Muscle of leg (tissue), 16 donors: ENCODE measurements at places on chromosomes 16 and 17.

DNA sequence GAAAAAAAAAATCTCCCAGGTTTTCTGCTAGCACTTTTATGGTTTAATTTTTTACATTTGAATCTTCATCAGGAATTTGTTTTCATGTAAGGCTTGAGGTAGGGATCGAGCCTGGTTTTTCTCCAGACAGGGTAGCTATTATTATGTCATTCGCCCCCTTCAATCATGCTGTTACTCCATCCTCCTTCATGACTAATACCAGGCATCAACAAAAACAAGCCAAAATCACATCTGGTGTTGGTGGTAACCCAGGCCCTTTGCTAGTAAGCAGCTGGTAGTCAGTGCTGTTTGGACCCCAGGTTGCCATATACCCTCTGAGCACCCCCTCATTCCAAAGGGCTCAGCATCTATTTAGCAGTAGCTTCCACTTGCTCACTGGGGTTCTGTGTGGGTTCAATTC is 29.5 kb downstream of the DRC3 start:
- no peak for DNase-seq

DNA sequence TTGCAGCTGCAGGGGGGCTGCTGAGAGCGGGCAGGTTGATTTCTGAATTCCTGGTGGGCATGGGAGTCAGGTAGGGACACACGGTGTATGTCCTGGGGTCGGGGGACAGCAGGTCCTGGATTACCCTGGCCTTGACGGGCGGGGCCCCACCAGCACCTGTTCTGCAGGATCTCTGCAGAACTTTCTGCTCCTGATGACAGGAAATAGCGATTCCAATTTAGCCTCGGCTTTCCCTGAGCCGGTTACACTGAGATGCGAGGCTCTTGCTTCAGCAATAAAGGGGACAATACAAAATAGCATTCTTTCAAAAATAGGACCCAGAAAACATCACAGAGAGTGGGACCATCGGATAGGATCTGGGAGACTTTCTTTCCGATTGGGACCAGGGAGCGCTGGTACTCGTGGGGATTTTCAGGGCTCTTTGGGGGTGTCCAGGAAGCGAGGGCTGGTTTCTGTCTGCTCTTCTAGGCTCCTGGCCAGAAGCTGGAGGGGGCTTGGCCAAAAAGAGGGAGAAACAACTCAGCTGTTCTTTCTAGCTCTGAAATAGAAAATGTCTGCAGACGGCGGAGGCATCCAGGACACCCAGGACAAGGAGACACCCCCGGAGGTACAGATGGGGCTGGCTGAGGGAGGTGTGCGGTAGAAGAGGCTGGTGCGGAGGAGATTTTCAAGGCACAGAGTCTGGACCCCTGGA is 642 bp downstream of the ZNF205 start:
- peak; percentile 81 for DNase-seq

GRCh38 chr16:69315486-69316311 is 4.5 kb downstream of the VPS4A start:
- no peak for DNase-seq

DNA sequence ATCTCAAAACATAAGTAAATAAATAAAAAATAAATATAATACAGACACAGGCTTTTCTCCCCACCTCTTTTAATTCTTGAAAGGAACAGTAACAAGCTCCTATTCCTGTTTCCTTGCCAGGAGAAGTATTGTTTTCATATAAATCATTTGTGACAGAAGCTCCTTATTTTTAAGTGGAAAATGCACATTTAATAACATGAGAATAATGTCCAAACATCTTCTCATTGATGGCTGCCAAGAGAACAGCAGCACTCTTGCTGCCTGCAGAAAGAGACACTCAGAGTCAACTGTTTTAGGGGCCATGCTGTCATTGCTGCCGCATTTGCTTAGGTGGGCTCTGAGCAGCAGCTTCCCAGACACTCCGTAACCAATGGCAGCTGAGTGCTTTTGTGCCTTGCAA is 580.1 kb downstream of the WWOX start:
- peak; percentile 70 for DNase-seq

- peak; percentile 87 for DNase-seq
Observed at GRCh38 chr17:49031965-49032928, 35.1 kb downstream of the IGF2BP1 start.

GRCh38 chr16:35144212-35144932 is 1685.0 kb downstream of the TP53TG3F start:
- DNase-seq, result no peak

DNA sequence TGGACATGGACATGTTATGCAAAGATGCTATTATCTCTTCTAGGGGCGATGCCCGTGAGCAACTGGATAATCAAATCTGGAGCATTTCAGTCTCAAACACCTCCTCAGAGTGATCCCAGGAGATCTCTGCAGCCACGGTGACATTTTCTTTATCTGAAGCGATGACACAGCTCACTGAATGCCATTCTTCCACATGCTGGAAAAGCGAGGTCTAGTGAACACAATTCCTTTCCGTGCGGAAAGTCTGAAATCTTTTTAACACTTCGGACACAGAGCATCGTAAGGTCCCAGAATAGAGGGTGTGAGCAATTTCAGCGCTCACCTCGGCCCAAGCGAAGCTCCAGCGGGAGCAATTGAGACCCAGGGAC is 531 bp upstream of the HASPIN start:
- DNase-seq, result no peak

DNA sequence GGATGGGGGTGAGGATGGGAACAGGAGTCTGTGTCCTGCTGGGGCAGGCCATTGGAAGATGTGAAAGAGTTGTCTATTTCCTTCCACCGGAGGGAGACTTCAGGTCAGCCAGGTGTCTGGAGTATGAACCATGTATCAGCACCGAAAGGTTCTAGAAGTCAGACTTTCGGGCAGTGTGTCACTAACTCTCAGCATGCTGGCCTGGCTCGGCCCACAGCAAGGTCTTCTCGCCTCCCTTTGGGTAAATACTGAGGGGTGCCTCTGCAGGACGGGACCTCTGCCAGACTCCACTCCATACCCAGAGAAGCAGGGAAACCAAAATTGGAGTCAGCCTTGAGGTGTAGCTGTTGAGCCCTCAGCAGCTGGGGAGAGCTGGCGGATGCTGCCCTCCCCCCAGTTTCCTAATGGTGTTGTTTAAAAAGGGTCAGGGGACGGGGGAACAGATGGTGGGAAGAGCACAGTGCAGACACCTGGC is 507 bp downstream of the CIITA start:
- DNase-seq, result no peak

GRCh38 chr16:8565498-8565897 is 24.8 kb downstream of the TMEM114 start:
- DNase-seq, result no peak

GRCh38 chr17:48139944-48140343 is 32.4 kb downstream of the SNX11 start:
- peak; percentile 61 for DNase-seq

GRCh38 chr17:79778504-79779083 is 646 bp downstream of the CBX2 start:
- DNase-seq, result peak; percentile 61

DNA sequence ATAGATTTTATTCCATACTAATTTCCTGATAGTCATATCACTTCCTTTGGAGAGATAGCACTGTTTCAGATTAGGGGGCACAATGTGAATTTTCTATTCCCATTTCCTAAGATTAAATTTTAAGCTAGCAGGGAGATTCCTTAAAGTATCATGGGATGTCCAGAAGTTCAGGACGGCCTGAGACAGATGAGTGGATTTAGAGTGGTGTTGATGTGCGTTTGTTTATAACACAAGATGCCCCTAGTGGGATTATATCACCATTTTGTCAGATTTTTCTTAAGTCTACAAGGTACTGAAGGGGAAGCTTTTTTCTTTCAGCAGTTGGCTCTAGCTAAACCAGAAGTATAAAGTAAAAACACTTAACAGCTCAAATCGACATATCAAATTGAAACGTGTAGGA is 183.6 kb upstream of the TBX2 start:
- DNase-seq, result no peak

- DNase-seq, result no peak
Observed at GRCh38 chr17:57372156-57372555, 115.8 kb downstream of the MSI2 start.

- DNase-seq, result no peak
Observed at GRCh38 chr17:2814481-2815341, 18.5 kb downstream of the RAP1GAP2 start.

GRCh38 chr16:53156516-53156915 is 101.7 kb downstream of the CHD9 start:
- no peak for DNase-seq

GRCh38 chr17:7559320-7560171 is 996 bp downstream of the TNFSF13 start:
- no peak for DNase-seq

- peak; percentile 97 for DNase-seq
Observed at GRCh38 chr17:68851890-68852289, 103.3 kb downstream of the ABCA8 start.

DNA sequence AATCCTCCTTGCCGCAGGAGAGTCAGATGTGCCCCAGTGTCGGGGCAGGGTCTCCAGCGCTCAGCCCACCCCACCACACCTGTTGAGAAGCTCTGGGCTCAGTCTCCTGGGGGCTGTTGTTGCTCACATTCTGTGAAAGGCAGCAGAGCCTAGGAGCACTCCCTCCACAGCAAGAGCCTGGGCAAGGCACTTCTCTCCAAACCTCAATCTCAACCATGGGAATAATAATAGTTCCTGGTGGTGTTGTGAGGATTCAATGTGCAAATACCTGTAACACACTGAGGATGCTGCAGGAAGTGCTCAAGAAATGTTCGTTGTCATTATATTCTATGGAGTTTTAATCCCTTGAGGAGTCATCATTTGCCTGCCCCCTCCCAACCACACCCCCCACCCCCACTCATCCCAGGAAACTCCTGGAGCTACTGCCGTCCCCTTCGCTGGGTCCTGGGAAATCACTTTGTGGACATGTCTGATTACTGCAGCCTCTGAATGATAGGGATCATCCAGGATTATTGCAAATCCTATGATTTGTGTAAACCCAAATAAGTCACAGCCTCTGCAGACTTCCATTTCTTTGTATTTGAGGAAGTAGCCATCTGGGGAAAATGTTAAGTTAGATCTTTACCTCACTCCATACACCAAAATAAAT is 61.5 kb downstream of the CCT6B start:
- no peak for DNase-seq

GRCh38 chr17:17774009-17774881 is 62.5 kb downstream of the SREBF1 start:
- DNase-seq, result peak; percentile 67

DNA sequence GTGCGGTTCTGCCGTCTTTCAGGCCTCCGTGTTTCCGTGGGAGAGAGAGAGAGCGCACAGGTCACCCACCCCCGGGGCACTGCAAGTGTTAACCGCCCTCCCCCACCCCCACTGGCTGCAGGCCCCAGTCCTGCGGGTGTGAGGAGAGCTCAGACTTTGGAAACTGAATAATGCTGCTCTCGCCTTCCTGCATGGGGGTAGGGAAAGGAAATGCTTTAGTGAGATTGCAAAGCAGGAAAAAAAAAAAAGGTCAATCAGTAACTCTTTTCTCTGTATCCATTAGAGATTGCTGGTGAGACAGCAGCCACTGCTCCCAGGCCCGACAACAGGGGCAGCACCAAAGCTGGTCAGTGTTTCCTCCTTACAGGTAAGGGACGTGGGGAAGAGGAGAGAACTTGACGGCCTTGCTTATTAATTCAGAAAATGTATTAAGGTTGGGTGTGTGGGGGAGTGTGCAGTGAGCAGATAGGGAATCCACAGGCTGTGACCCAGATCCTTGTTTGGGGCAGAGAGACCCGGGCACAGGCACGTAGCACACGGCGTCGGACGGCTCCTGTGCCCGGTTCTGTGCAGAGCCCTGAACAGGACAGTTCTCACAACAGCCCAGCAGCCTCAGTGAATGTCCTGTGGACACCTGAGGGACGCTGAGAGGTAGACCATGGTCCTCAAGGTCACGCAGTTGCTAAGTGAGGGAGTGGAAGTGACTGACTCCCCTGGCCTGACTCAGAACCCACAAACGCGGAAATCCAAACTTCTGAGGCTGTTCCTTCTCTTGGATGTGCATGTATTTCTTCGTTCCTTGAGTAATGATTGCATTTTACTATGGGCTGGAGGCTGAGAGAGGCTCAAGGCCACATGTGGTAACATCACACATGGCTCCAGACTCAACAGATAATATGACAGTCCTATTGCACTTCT is 156.5 kb downstream of the FOXL1 start:
- DNase-seq, result no peak

DNA sequence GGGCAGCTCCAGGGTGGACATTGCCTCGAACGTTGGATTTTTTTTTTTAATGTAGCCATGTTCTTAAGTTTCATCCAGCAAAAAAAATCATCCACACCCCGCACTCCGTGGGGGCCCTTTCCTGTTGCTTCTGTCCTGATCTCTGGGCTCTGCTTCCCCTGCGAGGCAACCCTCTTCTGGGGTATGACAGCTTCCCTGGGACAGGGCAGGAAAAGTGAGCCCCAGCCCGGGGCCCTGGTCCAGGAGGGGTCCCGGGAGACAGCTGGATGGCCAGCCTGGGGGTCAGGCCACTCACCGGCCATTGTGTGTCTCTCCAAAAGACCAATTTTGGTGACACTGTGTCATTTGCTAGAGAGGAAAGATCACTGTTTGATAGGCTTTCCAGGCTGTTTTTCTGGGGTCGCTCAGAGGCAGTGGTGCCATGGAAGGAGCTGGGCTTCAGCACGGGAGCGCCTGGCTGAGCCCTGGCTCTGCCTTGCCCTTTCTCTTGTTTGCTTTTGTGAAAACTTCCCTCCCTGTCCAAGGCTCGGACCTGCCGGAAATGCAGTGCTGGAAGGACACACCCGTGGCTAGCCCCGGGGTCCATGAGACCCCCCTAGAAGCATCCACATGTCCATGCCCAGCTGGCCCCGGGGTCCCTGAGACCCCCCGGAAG is 41.0 kb upstream of the CHMP6 start:
- DNase-seq, result no peak

DNA sequence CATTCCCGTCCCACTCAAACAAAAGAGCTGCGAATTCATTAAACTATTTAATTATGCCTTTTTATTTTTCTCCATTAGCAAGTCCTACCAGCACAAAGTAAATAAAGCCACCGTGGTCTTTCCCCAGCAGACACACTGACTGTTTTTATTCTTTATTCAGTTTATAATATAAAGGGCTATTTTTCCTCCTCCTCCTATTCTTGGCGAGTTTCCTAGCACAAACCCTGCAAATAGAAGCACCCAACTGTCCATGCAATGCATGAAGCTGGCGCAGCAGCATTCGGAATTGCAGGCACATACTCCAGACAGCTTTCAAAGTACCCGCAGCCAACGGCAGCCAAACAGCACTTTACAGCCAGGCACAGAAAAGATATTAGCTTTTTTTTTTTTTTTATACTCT is 583.4 kb upstream of the PSMD7 start:
- DNase-seq, result peak; percentile 65

DNA sequence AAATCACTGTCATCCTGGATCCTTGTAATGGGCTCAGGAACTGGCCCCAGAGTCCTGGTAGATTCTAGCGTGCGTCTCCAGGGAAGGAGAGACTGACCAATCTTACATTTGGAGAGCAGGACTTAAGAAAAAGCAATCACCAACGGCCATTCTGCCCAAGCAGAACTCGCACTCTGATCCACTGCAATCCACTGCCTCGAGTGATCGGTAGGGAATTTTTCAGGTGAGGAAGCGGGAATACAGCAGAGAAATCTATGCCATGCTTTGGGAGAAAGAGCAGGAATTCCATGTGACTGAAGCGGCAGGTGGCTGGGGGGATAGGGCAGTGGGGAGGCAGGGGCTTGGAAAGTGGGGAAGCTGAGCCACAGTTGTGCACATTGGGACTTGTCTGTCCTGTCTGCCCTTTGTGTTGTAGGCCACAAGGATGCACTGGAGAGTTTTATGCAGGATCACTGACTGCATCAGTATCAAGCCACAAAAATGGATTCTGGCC is 143.9 kb upstream of the HS3ST2 start:
- DNase-seq, result no peak
